ENCODE measurements at places on chromosomes 11 and 22.
A peak's percentile ranks its signal among the peaks of the same experiment; 100 is the strongest.

DNA sequence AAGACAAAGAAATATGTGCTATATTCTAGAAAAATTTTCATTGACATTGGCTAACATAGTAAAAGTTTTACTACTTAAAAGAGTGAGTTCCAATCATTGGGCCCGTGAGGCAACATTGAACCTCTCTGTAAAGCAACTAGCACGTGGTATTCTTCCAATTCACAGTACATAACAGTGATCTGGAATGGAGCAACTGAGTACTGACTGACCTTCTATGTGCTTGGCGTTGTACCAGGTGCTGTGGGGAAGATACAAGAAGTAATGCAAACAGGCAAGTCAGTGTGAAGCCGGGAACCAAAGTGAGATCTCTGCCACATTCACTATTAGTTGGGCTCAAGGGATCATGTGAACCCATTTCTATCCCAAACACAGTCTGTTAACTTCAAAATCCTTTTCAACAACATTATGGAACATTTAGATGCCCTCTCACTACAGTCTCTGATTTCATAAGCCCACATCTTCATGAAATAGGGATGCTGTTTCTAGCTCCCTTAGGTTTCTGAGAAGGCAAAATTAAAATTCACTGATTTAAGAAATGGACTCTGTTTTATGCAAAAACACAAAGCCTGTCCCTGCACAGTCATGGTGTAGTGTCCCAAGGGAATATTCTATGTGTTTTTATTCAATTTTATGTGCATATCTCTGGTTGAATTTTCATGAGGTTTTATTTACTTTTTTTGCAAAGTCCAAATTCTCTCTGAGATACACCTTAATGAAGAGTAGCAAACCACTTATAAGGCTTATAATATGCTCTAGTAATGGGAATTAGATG is 61.8 kb upstream of the NCAM1 start:
- no peak for ATAC-seq

DNA sequence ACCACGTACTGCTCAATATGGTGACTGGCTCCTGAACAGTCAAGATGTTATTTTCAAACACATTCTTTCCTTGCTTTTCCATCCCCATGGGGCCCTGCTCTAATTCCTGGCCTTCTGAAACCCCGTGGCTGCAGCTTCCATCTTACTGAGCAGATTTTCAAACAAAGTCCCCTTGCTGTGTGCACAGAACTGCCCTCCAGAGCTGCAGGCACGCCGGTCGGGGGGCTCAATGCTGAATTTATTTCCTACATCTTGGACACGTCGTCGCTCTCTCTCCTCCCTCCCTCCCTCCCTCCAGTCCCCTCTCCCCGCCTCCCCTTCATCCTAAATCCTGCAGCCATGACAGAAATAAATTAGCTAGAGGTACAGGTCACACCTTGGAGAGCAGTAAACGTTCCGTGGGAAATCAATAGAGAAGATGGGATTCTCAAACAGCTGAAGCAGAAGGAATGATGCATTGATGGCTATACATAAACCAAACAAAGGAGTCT is 243.1 kb upstream of the BLID start:
- ATAC-seq = no peak

- no peak for ATAC-seq
Observed at GRCh38 chr11:17774232-17775034, 39.9 kb downstream of the KCNC1 start.

DNA sequence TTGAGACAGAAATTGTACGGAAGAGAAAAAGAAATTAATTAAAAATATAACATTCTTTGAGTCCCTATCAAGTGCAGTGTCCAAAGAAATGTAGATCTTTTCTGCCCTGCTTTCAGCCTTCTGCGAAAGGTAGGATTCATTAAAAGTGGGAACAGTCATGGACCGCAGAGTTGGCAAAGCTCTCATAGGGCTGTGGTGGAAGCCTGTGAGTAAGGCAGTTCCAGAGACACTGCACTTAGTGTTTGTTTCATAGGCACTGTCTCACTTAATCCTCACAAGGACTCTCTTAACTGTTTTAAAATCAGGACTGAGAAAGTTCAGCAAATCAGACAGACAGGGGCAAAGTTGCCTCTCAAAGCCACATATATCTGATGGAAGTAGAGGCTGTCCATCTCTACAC is 5.5 kb downstream of the MRGPRX2 start:
- ATAC-seq = no peak

DNA sequence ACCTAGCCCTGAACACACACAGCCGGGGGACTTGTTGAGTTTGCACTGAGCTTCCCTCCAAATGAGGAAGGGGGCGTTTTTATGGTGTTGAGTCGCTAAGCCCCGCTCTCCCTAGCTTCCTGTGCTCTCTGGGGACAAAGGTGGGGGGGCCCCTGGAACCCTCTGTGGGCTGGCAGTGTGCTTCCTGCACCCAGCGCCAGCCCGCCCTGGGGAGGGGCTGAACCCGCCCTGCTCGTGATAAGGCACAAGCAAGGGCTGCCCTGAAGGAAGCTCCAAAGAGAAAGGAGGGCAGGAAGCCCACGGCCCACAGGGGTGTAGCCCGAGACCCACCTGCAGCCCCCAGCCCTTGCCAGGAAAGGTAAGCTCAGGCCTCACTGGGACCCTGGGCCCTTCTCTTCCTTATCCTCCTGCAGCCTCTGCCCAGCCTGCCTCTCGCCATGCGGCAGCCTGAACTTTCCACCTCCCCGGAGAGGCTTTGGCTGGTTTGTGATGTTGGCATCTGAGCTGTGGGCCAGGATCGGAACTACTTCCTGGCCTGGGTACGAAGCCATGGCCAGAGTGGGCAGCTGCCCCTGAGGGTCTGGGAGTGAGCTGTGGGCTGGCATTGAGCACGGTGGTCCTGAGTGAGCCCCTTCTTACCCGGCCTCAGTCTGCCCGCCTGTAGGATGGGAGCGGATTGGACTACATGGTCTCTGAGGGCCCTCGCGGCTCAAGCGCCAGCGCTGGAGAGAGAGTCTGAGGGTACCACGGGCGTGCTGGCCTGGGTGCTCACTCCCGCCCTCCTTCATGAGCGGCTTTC is at the start of gene FERMT3:
Gene FERMT3, plus strand, starts transcription at position 265 of the 799 bp plus-strand sequence. CDS start 644 bp downstream, outside the sequence.
- ATAC-seq = no peak

DNA sequence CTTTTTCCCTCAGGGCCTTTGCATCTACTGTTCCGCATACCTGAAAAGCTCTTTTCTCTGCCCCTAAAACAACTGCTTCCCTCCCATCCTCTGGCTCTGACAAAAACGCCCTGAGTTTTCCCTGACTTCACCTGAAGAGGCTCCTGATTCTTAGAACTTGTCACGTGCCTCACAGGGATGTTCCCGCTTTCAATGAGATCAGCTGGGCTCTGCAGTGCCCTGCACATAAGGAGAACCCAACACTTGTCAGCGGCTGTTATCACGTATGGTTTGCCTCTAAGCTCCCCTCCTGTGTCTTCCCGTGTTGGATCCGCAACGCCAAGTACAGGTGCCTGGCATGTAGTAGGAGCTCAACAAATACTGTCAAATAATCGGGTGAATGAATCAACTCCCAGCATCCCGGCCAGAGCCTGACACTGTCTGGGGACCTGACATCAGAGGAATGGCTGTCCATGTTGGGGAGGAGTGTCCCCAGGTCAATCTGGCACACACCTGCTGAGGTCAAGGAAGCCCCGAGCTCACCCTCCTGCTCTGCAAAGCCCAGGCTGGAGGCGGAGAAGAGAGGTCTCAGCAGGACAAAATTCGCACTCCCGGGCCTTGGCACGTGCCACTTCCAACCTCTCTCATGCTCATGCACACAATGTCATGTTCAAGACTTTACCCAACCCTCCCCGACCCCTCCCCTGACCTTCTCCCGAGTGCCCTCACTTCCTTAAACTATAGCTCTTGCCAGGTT is 4.2 kb upstream of the GRK2 start:
- peak; percentile 1 for ATAC-seq

DNA sequence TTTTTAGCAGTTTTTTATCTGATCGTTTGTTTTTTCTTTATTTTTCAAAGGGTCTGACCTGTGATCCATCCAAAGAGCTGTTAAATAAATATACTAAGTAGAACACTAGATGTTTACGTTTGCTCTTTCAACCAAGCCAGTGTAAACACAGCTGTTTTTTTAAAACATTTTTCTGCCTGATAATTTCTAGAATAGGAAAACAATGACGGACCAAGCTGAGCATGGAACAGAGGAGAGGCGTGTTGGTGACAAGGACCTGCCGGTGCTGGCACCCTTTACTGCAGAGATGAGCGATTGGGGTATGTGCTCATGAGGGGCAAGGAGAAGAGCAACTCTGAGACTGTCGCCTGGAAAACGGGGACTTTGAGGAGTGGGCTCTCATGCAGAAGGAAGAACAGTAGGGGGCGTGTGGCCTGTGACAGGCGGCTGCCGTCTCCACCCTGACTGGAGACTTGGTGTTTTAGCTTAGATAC is 28.6 kb upstream of the PANX2 start:
- no peak for ATAC-seq

DNA sequence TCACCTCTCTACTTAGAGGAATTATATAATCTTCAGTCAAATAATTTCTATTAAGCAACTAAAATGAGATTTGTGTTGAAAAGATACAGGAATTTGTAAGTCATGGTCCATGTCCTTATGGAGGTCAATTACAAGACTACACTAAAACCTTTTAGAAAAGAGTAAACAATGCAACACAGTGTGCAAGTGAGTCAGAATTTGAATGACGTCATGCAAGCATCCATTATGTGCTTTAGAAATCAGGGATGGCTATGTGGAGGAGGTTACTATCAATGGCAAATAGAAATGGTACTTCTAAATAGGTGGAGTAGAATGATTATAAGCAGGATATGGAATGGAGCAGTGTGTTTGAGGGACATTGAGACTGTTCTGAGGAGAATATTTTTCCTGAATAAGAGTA is 16.6 kb downstream of the OR10D3 start:
- no peak for ATAC-seq

- no peak for ATAC-seq
Observed at GRCh38 chr11:120511820-120512738, 531 bp downstream of the GRIK4 start.

- no peak for ATAC-seq
Observed at GRCh38 chr11:3003396-3004231, 11.5 kb upstream of the NAP1L4 start.

DNA sequence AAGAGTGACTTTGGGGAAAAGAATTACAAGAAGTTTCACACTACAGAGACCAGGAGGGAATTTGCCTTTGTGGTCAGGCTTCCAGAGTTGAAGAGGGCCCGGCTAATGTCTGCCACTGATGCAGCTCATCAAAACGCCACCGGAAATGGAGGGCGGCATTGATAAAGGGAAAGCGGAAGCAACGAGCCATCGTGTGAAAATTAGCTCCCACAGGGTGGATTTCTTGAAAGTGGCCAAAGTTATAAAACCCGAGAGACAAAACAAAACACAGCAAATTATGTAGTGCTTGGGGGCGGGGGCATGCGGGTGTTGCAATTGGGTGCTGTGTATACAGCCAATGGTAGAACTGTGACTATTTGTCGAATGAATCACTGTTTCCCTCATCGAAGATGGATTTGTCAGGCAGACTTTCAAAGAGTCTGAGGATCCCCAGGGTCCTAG is 113.0 kb downstream of the ADAMTS15 start:
- no peak for ATAC-seq

DNA sequence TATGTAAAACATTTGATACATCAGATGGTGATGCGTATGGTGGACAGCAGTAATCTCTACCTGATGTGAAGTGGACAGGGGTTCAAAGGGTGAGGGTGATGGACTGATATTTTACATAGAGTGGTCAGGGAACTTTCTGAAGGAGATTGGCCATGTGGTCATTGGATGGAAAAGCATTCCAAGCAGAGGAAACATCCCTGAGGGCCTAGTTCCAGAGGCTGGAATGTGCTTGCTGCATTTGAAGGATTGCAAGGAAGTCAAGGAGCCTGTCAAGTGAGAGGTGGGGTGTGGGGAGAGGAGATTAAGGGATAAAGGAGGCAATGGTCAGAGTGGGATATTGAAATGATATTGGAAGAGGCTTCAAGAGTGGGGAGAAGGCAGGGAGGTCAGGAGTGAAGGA is 151.9 kb upstream of the NTM start:
- no peak for ATAC-seq

GRCh38 chr11:126756855-126757254 is 243.7 kb downstream of the KIRREL3 start:
- ATAC-seq = no peak

- ATAC-seq = no peak
Observed at GRCh38 chr22:24009227-24010017, 1.7 kb upstream of the CABIN1 start.

DNA sequence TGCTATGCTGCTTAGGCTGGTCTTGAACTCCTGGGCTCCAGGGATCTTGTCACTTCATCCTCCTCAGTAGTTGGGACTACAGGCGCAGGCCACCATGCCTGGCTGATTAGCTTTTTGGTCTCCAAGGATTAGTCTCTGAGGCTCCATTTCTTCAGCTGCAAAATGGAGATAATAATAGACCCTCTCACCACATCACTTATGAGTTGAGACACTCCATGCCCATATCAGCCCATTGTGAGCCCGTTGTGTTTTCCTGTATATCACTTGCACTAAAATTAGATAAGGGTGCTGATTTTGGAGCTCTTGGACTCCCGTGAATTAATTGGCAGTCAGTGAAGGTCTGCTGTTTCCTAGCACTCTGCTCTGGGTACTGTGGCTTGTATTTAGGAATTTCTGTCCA is 36.0 kb downstream of the DEPDC5 start:
- ATAC-seq = no peak

All from SK-N-SH treated with all-trans-retinoic acid at 6 μM for 48 hours (cell line).